Nucleus accumbens (tissue), 56 donors: ENCODE measurements at places on chromosomes 1 and 21.

DNA sequence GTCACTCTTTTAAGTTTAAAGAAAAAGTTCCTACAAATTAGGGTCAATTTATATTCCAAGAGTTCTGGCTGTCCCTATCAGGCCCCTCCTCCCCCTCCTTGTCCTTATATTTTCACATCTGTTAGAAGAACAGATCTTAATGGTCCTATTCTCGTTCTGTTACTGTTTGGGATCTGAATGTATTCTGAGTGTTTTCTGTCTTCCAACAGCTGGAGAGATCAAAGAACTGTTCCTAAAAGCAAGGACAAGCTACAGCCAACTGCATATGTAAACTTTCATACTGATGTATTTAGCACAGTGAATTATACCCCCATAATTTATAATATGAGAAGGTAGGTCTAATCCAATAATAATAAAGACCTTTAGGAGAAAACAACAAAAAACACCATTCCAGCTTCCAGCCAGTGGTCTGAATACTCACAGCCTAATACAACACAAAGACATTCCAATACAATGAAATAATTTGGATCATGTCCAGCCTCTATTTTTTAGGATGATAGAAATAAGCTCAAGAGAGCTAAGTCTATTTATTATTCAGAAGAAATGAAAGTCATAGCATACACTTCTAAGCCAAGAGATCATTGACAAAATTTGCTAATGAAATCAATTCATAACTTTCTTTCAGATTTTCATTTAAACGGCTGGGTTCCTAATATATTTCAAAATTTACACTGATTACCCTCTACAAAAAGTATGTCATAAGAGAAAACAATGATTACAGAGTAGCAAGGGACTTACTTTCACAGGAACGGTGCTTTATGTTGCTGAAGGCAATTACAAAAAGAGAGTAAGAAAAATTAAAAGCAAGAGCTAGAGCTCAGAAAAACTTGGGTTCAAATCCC lies 25.3 kb downstream of the WLS start:
- no peak for DNase-seq

GRCh38 chr21:44527983-44528633 lies 11.9 kb downstream of the KRTAP10-1 start:
- DNase-seq: no peak

GRCh38 chr1:197284966-197285365 lies 16.9 kb downstream of the CRB1 start:
- DNase-seq: no peak

DNA sequence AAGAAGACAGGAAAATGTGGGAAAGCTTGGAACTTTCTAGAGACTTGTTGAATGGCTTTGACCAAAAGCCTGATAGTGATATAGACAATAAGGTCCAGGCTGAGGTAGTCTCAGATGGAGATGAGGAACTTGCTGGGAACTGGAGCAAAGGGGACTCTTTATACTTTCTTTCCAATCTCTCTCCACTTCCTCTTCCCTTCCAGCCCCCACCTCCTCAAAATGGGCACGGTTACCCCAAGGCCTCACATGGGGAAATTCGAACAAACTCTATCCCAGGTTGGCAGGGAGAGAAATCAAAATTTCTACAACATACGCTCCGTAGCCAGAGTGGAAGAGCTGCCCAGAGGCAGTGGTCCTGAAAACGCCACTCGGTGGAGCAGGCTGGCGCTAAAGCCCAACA lies 15.2 kb downstream of the PPT1 start:
- no peak for DNase-seq

DNA sequence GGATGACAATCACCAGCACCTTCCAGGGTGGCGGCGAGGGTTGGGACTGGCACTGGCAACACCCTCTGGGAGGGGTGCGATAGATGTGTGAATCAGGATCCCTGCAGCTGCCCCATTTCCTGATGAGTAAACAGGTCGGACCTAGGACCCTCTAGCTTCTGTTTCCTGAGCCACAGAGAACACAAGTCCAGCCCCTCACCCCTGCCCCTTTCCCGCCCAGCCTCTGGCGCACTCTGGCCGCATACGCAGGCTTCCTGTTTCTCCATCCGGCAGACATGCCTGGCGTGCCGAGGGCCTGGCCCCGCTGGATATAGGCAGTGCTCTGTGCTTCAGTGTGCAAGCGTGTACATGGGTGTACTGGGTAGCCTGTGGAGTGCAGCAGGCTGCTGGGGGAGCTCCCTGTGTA lies 4.6 kb downstream of the PEAR1 start:
- no peak for DNase-seq

DNA sequence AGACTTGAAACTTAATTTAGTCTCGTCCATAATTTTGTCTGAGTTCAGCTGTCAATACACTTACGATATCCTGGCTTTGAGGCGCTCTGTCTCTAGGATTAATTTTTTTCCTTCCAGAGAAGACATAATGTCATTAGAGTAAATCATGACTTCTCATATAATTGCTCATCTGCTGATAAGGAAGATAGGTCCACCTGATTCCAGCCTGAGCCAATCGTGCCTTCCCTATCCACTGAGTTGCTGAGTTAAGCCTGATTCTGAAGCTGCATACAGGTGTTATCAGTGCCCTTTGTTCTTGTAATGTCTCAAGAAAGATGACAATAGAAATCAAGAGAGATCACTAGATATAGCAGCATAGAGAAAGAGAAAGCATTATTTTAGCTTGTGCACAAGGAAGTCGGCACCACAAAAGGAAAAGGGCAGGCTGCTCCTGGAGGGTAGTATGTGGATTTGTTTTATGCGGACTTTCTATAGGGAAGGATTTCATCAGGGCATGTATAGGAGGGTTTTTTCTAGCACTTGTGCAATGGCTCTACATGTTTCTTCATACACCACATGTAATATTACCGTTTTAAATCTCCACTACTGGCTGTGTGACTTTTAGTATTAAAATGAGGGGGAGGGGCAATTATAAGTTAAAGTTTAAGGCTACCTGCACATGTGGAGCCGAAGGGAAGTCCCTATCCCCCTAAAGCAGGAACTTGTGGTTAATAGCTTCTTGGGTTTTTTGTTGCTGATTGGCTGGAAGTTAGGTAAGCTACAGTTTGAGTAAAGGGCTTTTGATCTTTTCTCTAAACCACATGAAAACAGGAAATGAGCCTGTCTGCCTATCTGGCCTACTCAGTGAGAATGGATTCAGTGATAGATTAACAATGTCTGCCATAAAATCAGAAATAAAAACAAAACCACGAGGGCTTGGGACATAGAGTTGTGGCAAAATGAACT lies 133.4 kb downstream of the PLPPR5 start:
- no peak for DNase-seq

DNA sequence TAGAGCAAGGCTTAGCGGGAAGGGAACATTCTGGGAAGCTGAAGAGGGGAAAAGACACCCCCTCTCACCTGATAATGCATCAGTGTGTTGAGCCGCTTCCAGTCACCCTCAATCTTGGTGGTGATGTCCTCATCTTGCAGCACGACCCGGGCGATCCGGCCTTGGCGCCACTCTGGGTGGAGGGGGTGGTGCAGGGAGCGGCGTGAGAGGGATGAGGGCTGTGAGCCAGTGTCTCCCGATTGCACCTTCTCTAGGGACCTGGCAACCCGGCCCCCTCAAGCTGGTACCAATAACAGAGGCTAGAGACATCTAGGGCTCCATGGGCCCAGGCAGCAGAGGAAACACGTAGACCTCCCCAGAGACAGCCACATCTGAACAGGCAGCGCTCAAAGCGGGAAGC lies 127.4 kb upstream of the CD34 start:
- DNase-seq: no peak

GRCh38 chr21:41764558-41765419 lies 2.1 kb downstream of the RIPK4 start:
- DNase-seq: no peak

DNA sequence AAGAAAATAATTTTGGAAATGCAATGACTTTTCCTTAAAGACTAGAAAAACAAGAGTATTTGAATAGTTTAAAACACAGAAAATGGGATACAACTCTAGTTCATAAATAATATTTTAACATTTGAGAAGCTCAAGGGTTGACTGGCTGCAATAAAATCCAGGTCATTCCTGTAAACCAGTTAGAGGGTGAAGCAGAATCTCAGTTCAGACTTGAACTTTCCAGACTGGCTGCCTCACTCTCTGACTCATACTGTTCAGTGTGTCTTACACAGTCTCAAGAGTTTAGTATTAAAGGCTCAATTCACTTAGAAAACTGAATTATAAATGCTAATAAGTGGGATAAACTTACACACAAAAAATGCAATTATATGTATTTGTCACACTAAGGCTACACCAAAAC lies 89.9 kb downstream of the RAVER2 start:
- no peak for DNase-seq

GRCh38 chr1:4599951-4600481 lies 54.4 kb upstream of the AJAP1 start:
- no peak for DNase-seq

GRCh38 chr1:41109310-41110197 lies 88.0 kb upstream of the SLFNL1 start:
- no peak for DNase-seq

GRCh38 chr1:174445817-174446216 lies 1.9 kb upstream of the GPR52 start:
- no peak for DNase-seq

- no peak for DNase-seq
These were observed 8.8 kb upstream of the TGFB2 start for GRCh38 chr1:218336328-218336727.

GRCh38 chr1:210328746-210329503 lies at the start of gene HHAT:
TSS of gene HHAT (plus strand) at chr1:210328902. CDS start at chr1:210348976, 20,074 bp downstream.
- no peak for DNase-seq

GRCh38 chr1:201214886-201215285 lies 24.3 kb downstream of the IGFN1 start:
- no peak for DNase-seq
